Suppressor macrophage treated with lipopolysaccharide for 1 hour (primary cell): ENCODE measurements at places on chromosomes 11 and 22.
A peak's percentile ranks its signal among the peaks of the same experiment; 100 is the strongest.

DNA sequence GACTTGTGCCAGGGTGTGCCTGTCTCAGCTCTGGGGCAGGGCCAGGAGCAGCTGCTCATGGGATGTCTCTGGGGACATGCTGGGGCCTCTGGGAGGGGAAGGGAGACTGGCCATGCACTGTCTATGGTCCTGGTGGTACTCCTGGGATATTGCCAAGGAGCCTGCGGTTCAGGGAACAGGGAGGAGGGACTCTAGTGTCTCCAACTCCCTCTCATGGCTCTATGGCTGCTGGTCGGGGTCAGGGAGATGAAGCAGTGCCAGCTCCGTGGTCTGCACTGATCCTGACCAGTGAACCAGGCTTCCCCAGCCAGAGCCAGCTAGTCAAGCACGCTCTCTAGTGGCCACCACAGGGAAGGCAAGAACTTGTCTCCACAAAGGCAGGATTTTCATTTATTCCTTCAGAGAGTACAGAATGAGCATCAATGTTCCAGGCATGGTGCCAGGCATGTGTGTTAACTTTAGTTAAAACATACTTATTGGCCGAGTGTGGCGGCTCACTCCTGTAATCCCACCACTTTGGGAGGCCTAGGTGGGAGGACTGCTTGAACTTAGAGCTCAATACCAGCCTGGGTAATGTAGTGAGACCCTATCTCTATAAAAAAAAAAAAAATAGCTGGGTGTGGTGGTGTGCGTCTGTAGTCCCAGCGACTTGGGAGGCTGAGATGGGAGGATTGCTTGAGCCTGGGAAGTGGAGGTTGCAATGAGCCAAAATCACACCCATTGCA is 2.5 kb upstream of the BEST1 start:
- peak; percentile 83 for DNase-seq

DNA sequence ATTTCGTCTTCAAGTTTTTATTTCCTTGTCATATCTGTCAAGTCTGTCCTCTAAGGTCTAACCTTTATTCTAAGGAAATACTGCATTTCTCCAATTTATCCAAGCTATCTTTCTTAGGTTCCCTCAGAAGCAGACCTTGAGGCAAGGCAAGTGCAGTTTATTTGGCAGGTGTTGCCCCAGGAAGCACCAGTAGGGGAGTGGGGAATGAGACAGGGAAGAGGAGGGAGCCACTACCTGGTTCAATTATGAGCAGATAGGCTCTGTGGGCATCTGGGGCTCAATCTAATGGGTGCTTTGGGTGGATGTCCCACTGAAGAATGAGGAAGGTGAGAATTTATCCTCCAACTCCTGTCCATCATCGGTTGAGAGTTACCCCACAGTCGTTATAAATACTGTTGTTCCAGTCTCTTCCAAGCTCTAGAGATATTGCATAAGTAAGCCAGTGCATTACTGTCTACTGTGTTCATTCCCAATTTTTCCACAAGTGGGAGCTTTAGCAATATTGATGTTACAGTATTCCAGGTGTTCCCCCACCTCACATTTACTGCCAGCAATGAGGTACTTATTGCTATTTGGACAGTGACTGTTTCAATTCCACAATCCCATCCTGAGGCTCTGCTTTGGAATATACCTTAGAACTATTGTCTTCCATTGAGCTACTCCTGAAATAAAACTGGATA is 154.9 kb upstream of the CEP126 start:
- no peak for DNase-seq

DNA sequence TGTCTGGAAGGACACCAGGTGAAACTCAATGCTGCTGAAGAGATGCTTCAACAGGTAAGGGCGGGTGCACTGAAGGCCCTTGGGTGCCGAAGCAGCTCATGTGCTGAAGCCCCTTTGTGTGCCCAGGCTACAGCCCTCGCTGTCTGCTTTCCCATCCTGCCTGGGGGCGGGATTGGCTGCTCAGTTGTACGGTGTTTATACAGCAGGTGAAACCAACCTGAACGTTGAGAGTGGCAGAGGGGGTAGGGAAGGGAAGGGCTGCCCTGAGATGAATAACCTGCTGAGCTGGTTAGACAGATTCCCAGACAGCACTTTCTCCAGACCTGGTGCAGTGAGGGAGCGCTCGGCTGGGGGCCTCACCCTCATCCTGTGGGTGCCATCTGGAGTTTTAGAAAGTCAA is 75.7 kb downstream of the CYB5R2 start:
- DNase-seq: no peak

GRCh38 chr11:121515335-121515671 is 62.5 kb upstream of the SORL1-AS1 start:
- no peak for DNase-seq

DNA sequence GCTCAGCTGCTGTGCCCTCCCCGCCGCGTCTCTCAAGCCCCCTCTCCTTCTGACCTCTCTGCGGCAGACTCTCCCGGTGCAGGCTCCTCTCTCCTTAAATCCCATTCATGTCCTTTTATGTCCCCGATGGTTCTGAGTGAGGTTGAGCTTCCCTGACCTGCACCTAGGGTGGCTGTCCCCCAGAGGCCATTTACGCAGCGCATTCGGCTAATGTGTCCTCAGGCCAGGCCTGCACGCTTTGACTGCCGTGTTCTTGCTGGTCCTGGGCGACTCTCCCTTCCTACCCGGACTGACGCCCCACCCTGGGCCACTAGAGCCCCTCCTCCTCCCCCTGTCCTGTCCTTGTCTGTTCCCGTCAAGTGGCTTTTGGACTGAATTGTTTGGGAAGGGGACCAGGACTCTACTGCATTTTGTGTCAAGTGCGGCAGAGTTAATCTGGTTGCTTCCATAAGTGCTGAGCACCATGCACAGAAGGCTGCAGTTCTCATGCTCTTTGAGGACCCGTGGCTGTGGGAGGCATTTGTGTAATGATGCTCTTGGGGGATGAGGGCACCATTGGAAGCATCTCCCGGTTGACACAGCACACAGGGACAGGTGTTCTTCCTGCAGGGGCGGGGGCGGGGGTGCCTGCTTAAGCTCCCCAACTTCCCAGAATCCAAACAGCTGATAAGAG is 37.1 kb downstream of the IGHMBP2 start:
- DNase-seq: no peak

DNA sequence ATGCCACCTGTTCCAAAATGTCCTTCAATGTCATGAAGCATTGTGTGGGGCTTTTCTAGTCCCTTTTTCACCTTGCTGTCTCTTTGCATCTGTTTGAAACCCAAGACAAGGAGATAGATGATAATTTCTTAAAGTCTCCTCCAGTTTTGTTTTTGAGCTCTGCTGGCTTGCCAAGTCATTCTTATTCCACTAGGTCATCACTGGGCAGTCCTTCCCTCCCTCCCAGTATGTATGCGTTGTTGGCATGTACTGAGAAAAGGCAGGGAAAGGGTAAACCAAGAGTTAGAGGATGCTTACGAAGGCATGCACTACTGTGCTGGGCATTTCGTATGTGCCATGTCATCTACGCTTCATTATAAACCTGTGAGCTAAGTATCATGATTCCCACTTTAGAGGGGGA is 78.6 kb downstream of the PARVA start:
- no peak for DNase-seq

- DNase-seq: no peak
Observed at GRCh38 chr11:9210224-9210921, 54.8 kb downstream of the DENND5A start.

- DNase-seq: no peak
Observed at GRCh38 chr22:31497148-31497938, 1.0 kb downstream of the SFI1 start.

GRCh38 chr11:6402561-6402981 is 12.3 kb downstream of the SMPD1 start:
- DNase-seq: no peak

DNA sequence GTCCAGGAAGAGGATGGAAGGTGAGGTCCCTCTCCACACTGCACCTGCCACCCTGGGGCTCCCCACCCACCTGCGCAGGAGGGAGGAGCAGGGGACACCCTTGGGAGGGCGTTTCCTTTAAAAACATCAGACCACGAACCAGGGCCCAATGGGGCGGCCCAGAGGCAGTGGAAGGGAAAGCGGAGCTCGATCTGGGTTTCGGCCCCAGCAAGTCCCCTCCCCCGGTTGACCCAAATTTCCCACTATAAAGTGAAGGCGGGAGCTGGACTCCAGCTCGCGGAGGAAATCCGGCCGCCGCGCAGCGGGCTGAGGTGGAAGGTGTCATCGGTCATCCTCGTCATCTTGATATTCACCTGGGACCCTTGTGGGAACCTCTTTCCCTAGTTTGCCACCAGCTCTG is 99.3 kb downstream of the WNT7B start:
- no peak for DNase-seq

- DNase-seq: no peak
Observed at GRCh38 chr11:27912916-27913315, 195.0 kb downstream of the KIF18A start.

DNA sequence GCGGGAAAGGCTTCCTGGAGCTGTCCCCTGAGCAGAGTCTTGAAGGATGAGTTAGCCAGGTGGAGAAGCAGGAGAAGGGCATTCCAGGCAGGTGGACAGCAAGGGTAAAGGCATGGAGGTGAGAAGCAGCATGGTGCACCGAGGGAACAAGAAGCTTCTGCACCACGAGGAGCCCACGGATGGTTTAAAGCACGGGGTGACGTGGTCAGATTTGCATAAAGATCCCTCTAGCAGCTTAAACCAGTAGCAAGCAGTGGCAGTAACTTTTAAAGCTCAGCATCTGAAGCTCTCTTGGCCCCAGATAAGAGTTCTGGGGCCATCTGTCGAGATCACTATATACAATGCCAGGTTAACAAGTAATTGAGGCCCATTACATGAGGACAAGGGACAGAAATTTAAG is 36.8 kb downstream of the SERPINH1 start:
- no peak for DNase-seq

DNA sequence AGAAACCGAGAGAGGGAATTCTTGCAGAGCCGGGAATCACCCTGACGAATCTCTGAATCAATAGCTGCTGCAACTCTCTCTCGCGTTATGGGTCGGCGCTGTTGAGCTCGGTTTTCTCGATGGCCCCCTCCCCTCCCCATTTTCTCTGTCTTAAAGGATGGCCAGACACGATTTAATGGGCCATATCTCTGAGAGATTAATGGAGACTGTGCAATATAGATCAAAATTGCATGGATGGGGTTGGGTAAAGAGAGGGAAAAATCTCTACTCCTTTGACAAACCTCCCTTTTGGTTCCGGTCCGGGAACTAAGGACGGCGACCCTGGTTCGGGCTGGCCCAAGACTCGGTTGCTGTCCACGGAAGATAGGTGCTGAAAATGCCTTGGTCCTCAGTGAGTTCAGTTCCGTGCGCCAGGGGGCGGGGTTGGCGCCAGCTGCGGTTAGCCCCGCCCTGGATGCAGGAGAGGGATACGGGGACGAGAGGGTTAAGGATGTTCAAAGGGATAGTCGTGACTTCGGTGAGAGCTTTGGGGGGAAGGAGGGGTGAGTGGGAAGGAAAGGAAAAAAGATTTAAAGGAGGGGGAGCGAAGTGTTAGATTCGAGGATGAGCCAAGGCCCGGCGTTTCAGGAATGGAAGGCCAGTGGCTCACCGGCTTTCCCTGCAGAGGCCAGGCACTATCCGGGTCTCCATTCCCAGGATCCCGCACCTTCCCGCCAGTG is 103.6 kb upstream of the HSD17B12 start:
- peak; percentile 41 for DNase-seq

- peak; percentile 93 for DNase-seq
Observed at GRCh38 chr22:35629406-35630216, 12.5 kb upstream of the MB start.

- DNase-seq: no peak
Observed at GRCh38 chr11:72009156-72009555, 10.4 kb downstream of the IL18BP start.

GRCh38 chr11:95788921-95789505 is 569 bp downstream of the FAM76B start:
- DNase-seq: peak; percentile 29

- no peak for DNase-seq
Observed at GRCh38 chr11:102539567-102539966, 9.0 kb upstream of the MMP7 start.

DNA sequence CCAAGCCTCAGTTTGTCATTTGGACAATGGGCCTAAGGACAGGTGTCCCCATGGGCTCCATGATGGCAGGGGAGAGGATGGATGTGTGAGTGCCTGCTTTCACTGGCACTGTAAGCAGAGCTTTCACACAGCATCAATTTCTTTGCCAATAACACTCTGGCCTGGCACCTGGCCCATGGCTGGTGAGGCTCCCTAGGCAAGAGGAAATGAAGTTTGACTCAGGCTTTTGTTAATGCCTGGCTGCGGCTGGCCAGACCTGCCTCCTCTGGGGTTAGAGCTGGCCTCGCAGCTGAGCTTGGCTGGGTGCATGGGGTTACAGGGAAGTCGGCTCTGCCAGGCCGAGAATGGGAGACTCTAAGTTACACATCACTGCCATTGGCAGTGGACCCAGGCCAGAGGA is 30.0 kb upstream of the SEZ6L start:
- DNase-seq: no peak

GRCh38 chr11:69239641-69240040 is 54.3 kb upstream of the MYEOV start:
- DNase-seq: no peak

GRCh38 chr11:9253086-9253485 is 12.1 kb downstream of the DENND5A start:
- no peak for DNase-seq

DNA sequence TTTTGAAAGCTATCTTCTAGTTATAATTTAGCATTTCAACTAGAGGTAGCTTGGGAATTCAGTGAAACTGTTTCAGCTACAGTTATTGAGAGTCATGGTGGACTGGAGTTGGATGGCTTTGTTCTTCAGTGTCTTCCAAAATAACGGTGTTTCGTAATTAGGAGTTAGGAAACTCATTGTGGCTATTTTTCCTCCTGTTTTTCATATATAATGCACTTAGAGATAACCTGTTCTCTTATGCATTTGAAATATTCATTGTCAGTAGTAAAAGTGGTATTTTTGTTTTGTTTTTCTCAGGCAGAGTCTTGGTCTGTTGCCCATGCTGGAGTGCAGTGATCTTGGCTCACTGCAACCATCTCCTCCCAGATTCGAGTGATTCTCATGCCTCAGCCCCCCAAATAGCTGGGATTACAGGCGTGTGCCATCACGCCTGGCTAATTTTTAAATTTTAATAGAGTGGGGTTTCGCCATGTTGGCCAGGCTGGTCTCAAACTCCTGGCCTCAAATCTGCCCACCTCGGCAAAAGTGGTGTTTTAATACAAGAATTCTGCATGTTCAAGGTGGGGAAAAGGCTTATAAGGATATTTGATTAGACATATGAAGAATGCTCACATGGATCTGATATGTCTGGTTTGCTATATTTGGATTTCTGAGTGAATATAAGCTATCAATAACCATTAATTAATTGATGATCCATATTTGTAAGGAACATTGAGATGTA is 12.7 kb downstream of the PDHX start:
- DNase-seq: peak; percentile 25

- DNase-seq: peak; percentile 44
Observed at GRCh38 chr11:47270331-47271271, 668 bp downstream of the MADD start.

- DNase-seq: no peak
Observed at GRCh38 chr11:83764643-83765042, 478.5 kb upstream of the CCDC90B start.

DNA sequence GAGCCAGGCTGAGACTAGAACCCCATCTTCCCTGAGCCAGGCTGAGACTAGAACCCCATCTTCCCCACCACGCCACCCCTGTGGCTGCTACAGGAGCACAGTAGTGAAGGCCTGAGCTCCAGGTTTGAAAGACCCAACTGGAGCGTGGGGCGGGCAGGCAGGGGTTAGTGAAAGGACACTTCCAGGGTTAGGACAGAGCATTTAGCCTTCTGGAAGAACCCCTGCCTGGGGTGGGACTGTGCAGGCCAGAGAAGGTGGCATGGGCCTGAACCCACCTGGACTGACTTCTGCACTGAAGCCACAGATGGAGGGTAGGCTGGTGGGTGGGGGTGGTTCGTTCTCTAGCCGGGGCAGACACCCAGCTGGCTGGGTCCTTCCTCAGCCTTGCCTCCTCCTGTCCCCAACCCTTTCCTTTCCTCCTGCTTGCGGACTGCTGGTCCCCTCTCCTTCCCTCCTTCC is 24.1 kb downstream of the SUN2 start:
- no peak for DNase-seq
